Amniotic epithelial cell (primary cell): ENCODE measurements at places on chromosomes 5 and 9.

- no peak for DNase-seq
These were observed 87.2 kb downstream of the LMNB1 start for GRCh38 chr5:126864042-126864688.

- no peak for DNase-seq
These were observed 166.2 kb downstream of the PAX5 start for GRCh38 chr9:36867672-36868471.

DNA sequence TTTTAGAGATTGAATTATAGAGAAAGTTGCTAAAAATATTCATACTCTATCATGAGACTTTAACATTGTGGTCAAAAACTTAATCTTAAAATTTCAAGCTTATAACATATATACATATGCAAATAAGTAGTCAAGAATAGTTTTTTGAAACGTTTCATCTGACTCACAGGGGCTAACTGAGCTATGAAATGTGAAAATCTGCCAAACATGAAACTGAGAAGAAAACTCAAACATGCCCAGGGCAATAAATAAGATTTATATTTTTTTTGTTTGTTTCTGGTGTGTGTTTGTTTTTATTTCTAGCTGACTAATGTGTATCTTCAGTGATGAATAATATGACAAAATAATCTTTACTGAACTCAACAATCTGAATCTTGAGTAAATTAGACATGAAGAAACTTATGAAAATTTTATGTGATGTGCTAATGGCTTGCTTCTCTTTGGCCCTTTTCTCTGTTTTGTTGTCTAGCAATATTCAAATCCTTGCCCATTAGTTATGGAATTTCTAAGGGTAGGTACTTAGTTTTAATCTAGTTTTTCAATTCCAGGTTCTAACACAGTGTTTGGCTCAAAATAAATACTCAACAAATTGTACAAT is 99.9 kb downstream of the FAM174A start:
- no peak for DNase-seq

DNA sequence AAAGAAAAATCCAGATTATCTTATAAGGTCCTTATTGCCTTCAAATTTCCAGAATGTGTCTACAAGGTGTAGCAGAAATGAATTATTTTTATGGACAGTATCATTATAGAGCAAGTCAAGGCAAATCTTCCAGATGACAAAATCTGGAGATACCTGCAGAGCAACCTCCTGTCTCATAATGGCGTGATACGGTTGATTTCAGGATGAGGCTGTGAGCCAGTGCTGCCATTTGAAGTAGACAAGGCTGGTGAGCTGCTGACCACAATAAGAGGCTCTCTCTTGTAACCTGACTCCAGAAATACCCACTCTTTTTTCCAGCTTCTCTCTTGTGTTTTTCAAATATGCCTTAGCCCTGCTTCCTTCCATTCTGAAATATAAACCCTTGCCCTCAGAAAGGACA is 108.2 kb downstream of the HTR1A start:
- no peak for DNase-seq

GRCh38 chr5:82849885-82850284 is 227.3 kb downstream of the TMEM167A start:
- DNase-seq = no peak

- no peak for DNase-seq
These were observed 11.1 kb downstream of the PTGES2 start for GRCh38 chr9:128116104-128117083.

DNA sequence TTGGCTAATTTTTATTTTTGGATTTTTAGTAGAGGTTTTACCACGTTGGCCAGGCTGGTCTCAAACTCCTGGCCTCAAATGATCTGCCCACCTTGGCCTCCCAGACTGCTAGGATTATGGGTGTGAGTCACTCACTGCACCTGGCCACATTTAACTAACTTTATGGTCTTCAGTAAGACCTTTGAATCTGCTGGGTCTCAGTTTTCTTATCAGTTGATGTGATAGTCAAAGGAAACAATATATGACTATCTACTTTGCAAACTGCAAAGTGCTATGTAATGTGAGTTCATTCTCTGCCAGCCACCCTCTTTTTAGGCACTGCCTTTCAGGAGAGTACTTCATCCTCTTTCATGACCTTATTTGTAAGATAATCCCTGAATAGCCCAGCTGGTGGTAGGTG is 474.7 kb downstream of the PDE4D start:
- DNase-seq = no peak

DNA sequence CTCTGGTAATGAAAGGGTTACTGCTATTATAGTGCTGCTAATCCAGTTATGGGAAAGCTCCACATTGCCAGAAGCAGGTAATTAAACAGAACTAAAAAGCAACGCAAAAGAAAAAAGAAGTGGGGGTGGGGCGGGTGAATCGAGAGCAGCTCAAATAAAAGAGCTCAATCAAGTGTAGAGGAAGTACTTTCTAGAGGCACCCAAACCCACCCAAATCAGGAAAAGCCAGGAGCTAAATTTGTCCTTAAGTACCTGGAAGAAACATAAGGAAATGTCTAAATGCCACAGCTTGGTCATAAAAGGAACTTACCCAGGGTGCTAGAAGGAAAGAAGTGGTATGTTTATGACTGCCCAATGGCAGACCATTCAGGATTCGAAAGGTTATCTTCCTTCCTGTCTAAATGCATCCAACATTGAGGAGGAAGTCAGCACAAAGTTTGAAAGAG is 2.4 kb upstream of the RNF145 start:
- no peak for DNase-seq

DNA sequence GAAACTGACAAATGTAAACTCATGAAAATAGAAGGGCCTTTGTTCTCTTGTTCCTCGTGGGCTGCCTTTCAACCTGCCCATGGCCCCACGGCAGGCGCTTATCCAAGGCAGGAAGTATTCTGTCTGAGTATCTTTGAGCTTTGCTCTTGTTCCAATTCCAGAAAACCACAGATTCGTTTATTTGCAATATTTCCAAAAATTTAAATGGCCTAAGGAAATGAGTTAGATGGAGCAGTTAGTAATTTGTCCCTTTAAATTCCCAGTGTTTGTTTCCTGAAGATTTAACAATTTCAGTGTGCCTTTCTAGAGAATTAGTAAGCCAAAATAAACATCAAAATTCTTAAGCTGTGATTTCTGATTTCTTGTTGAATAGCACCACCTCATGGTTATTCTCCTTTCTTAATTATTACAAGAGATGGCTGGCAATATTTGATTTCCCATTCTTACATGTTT is 299.4 kb upstream of the RASA1 start:
- DNase-seq = peak; percentile 44

- no peak for DNase-seq
These were observed 4.4 kb downstream of the PHF2 start for GRCh38 chr9:93580654-93581380.

DNA sequence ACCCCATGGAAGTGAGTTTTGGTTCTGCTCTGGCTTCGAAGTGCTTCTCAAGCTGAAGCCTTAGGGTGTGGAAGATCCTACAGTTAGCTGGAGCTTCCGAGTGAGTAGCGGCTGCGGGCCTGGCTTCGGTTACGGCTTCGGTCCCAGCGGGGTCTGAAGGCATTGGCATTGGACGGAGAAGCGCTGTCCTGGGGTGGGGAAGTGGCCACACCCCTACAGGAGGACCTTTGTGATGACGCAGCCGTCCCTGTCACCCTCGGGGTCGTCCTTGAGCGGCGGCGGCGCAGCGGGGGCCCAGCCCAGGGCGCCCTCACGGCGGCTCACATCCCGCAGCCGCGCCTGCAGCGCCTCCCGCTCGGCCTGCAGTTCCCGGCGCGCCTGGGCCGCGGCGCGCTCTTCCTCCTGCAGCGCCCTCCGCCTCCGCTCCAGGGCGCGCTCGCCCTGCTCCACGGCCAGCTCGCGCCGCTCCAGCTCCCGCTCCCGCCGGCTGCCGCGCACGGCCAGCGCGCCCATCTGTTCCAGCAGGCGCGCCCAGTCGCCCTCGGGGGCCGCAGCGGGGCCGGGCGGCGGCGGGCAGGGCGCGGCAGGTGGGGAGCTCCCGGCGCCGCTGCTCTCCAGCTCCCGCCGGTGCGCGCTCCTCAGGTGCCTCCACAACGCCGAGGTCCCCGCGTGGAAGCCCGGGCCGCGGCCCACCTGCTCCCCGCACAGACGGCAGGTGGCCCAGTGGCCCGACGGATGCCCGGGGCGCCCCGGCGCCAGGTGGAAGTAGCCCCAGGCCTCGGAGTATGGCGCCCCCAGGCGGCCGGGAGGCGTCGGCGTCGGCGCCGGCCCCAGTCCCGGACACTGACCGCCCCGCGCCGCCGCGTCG is 9.9 kb downstream of the ZBED3 start:
- DNase-seq = peak; percentile 56

GRCh38 chr9:113567361-113568080 is 104.0 kb downstream of the RGS3 start:
- DNase-seq = no peak

- no peak for DNase-seq
These were observed 42.7 kb downstream of the SV2C start for GRCh38 chr5:76125888-76126287.

DNA sequence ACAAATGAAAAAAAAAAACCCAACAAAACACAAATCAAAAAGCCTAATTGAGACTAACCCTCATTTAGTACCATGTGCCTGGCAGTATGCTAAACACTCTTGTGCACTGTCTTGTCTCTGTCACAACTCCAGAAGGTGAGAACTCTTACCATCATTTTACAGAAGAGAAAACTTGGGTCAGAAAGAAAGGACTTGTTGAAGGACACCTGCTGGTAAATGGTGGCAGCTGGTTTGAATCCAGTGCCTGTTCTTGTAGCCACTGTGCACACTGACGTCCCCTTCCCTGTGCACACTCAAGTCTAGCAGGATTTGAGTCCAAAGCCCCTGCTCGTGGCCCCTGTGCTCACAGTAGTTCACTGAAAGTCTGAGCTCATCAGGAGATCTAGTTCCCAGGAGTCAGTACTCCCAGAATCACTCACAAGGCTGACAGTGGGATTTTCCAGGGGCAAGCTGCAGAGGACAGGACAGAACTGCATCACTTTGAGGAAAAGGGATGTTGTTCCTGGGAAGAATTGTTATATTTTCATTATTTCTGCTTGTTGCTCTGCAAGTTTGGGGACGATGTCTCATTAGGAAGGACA is 43.0 kb upstream of the HSD17B4 start:
- DNase-seq = no peak

DNA sequence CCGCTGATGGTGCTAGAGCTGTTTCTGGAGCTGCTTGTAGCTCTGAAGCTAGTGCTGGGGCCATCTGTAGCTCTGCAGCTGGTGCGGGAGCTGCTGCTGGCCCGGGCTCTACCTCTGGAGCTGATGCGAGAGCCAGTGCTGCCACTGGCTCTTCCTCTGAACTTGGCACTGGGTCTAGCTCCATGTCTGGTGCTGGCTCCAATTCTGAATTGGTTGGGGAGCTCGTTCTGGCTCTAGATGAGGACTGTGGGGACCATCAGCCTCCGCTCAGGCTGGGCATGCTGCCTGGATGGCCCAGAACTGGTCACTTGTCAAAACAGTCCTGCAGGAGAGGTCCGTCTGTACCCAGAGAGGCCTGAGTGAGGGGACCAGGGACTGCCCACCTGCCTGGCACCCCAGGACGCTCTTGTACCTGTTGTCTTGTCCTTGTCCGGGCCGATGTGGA is 21.5 kb downstream of the OBP2B start:
- DNase-seq = no peak

GRCh38 chr9:126411948-126412284 is 85.3 kb downstream of the MVB12B start:
- DNase-seq = no peak

DNA sequence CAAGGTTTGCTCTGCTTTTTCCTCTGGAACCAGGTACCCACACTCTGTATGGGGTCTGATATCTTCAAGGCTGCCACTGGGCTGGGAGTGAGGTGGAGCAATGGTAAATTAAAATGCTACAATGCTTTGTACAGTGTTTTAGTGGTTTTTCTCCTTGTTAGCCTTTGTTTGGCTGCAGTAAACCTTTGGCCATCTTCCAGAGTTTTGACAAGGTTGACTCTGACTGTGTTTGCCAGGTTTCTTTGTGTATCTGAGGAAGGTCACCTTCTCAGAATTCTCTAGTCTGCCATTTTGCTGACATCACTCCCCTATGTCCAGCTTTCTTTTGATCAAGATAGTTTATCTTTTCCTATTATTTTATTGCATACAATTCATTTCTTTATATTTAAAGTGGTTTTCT is 11.2 kb downstream of the SPATA31D1 start:
- DNase-seq = no peak

DNA sequence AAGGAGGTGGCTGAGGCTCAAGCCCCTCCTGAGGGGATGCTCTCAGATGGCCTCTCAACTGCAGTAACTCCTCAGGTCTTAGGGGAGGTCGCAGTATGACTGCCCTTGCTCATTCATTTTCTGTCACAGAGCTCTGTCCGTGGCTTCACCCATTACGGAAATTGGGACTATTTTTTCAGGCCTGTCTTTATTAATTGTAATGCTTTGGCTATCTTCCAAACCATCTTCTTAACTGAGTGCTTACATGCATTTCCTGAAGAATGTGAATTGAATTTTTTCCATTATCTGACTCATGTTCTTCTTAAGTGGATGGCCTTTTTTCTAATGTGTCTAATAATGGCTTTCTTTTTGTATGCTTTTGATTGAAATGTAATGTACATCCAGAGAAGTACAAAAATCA is 36.4 kb upstream of the SV2C start:
- no peak for DNase-seq

DNA sequence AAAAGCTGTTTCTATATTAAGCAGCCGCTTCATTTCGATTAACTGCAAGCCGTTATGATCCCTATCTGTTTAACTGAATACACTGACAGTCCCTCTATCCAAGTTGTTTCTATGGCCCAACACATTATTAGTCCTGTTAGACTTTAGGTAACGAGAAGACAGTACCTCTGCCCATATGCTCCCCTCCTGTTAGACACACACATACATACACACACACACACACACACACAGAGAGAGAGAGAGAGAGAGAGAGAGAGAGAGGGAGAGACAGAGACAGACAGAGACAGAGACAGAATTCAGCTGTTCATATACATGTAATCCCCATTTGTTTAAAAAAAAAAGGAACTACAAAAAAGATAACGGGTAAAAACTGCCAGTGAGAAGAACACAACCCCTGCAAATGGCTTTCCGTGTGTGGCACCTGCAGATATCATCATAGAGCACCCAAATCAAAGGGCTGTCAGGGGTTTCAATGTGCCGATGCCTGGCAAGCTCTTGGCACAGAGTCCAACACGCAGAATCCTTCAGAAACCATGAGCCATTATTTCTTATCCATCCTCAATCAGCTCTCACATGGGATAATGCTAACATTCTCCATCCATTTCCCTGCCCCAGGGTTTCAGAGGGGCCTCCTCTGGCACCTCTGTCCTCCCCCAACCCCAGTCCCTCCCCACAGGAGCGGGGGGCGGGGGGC is 144.0 kb downstream of the MYO10 start:
- DNase-seq = no peak

- peak; percentile 85 for DNase-seq
These were observed 278.0 kb downstream of the ADAMTS6 start for GRCh38 chr5:65203746-65204145.
